ENCODE measurements at places on chromosomes 7 and 10.

- no peak for DNase-seq
Observed at GRCh38 chr10:56266120-56266519, 94.9 kb downstream of the ZWINT start.

DNA sequence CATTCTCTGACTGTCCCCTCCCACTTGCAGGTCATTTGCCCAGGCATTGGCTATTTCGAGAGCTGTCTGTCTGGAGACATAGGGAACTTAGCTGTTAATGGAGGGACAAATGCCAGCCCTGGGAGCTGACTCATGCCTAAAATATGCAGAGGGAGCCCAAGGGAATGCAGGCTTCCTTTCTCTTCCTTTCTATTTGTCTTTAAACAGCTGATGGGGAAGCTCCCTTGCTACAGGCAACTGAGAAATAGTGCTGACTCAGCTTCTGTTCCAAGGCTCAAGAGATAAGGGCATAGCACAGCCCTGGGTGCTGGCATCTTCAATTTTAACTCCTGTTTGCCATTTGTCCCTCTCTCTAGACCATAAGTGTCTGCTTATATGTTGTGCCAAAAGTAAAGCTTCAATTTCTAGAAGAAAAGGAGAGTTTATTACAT lies 82.7 kb upstream of the C1GALT1 start:
- DNase-seq, result peak; percentile 12

GRCh38 chr7:143374561-143374960 lies 6.6 kb upstream of the ZYX start:
- no peak for DNase-seq

GRCh38 chr7:117012696-117013095 lies 59.4 kb downstream of the ST7 start:
- no peak for DNase-seq

GRCh38 chr7:129247087-129247486 lies 22.3 kb downstream of the AHCYL2 start:
- DNase-seq, result no peak

DNA sequence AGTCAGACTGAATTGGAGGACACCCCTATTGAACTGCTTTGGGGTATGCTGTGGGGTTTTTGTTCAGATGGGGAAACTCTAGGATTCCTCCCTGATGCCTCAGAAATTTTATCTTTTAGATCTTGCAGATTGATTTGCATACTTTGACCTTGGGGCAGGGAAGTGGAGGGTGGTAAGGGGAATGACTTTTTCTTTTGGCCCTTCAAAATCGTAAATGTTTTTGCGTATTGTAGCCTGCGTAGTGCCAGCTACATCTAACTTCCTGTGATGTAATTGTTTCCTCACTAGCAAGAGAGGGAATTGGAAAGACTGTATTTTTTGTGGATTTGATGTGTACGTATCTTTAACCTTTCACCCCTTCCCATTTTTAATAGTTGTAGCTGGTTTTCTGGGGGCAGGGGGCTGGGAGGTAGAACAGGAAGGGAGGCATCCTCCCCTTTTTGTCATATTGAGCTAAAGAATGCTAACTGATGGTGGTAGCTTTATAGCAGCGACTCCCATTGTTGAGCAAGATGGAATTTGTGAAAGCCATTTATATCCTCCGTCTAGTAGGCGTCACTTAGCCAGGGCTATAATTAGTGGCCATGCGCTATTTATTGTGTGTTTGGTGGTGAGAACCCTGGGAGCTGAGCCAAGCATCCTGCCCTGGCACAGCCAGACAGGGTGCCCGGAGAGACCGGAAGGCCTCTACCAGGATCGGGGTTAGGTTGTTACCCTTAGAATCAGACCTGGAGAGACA lies 11.3 kb downstream of the DUSP5 start:
- no peak for DNase-seq

DNA sequence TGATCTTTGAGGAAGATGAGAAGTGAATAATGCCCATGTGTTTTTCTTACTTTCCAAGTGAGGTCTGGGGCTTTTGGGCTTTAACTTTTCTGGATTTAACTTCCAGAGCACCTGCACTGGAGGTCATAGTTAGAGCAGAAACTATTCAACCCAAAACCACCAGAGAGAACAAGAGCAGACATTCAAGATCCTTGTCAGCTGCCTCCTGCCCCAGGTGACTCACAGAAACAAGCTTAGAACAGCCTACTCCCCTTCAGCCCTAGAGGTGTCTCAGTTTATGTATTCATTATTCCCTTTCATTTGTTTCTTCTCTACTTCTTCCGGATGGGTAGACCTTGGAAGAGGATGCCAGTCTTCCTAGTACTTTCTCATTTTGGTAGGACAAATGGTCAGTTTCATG lies 270.5 kb downstream of the CNTNAP2 start:
- no peak for DNase-seq

- DNase-seq, result no peak
Observed at GRCh38 chr10:73765066-73765465, 16.8 kb upstream of the CHCHD1 start.

- no peak for DNase-seq
Observed at GRCh38 chr10:24430591-24430990, 221.7 kb downstream of the KIAA1217 start.

GRCh38 chr7:108178398-108178797 lies 48.2 kb upstream of the LAMB4 start:
- DNase-seq, result no peak

- DNase-seq, result no peak
Observed at GRCh38 chr7:123771256-123771655, 22.5 kb upstream of the WASL start.

- DNase-seq, result no peak
Observed at GRCh38 chr10:104548090-104548489, 93.0 kb upstream of the SORCS3 start.

GRCh38 chr7:1854866-1855724 lies 185.0 kb downstream of the ELFN1 start:
- no peak for DNase-seq

DNA sequence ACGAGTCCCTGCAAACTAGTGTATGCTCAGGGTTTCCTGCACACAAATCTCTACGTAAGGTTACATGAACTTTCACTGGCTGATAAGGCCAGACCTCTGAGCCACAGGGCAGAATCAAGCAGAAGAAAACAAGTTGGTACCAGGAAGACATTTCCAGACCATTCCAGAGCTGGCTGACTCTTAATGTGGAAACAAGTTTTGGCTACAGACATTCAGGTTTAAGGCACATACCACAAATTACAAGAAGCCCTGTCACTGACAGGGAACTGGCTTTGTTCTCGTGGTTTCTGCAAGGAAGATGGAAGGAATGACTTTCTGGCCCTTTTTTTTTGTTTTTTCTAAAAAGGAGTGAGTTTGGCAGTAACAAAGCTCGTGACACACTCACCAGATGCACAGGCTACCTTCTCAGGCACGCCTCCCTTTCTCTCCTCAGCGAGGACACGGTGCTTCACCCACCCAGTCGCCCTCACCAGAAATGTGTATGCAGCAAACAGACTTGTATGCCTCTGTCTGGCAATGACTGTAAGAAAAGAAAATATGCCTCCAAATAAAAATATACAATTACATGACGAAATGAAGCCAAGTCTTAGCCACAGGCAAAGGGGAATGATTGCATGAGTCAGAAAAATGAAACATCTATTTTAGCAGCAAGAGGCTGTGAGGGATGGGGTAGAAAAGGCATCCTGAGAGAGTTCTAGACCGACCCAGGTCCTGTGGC lies 22.6 kb downstream of the PLAC9 start:
- no peak for DNase-seq

- DNase-seq, result no peak
Observed at GRCh38 chr7:128841171-128841690, 11.0 kb downstream of the FLNC start.

DNA sequence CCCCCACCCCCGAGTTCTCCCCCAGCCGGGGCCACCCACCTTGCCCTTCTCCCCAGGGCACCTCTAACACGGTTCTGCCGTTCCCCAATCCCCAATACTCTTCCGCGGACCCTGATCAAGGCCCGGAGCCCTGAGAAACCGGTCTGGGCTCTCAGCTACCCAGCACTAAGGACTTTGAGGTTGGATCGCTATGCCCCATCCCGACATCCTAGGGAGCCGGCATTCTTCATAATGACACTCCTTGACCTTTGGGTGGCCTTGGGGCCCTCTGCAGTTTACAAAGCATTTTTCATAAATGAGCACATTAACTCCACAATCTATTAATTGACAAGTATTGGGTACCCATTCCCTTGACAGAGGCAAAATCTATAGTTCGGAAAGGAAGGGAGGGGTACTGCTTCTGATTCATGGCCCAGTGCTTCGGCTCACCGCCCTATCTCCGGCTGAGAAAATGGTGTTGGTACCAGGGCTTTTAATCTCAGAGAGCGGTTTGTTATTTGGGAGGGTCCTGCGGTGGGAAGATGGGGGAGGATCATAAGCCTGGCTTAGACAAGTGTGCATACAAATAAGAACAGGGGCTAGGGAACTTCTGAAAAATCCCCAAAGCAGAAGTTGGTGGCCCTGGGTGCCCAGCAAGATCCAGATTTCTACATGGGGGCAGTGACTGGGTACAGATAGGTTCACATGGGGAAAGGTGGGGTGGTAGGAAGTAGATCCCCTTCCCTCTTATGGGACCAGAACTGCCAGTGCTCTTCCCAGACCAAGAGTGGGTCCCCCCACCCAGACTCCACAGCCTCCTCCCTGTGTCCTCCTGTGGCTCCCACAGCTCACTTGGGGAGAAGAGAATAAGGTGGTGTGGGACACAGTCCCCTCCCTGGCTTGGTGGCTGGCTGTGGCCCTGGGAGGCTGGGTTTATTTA lies 3.2 kb downstream of the IMPDH1 start:
- no peak for DNase-seq

DNA sequence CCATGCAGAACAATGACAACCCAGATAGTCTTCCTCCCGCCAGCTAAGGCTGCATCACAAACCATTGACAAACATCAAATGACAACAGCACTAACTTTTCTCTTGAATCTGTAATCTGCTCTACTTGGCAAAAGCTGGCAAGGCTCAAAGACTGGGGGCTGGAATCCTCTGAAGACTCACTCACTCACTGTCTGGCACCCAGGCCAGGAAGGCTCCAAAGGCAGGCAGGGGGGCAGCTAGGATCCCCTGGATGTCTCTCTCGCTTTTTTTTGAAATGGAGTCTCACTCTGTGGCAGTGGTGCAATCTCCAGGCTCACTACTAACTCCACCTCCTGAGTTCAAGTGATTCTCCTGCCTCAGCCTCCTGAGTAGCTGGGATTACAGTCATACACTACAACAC lies 159.7 kb upstream of the GPR26 start:
- no peak for DNase-seq

DNA sequence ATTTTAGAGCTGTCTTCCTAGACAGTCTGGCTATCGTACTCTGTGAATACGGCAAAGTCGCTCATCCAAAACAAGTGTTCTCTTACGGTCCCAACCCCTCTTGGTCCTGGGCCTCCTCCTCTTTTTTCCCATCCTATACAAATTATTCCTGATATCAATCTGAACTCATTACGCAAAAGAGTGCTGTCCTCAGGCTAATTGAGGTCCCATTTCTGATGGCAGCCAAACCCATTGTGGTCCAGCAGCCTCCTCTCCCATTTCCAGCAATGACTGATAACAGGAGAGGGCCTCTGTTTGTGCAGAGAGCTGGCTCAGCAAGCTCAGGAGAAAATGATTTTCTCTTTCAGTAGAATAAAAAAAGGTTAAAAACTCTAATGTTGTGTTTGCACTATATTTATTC lies 203.4 kb upstream of the GHITM start:
- DNase-seq, result no peak

DNA sequence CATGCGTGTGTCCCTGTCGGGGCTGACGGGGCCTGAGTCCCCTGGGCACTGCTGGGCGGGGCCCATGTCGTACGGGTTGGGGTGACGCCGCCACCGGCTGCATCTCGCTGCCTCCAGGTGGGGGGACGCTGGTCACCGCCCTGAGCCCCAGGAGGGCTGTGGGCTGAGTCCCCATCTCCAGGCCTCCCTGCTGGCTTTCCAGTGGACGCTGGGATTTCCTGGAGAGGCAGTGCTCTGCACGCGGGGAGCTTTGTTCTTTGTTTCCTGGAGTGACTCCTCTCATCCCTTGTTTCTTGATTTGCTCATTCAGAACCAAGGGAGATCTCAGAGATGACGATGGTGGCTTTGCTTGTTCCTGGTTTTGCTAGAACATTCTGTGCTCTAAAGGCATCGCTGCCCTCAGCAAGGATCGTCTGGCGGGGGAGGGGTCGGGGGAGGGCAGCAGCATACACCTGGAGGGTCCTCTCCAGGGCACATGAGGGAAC lies 21.0 kb downstream of the PWWP2B start:
- DNase-seq, result no peak

GRCh38 chr10:114234132-114234531 lies 4.9 kb upstream of the VWA2 start:
- DNase-seq, result no peak

DNA sequence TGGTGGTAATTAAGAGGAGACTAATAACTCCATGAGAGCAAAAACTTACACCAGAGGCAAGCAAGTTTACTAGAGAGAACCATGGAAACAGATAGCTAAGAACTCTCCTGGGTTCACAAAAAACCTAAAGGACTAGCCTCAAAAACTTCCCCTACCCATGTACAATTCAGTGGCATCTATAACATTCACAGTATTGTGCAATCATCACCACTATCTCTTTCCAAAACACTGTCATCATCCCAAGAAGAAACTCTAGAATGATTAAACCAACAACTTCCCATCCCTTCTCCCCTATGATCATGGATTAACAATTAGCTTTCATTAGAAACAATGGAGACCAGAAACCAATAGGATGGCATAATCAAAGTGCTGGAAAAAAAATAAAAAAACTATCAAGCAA lies 1038.3 kb downstream of the LRMDA start:
- DNase-seq, result no peak

- DNase-seq, result no peak
Observed at GRCh38 chr7:121530227-121531174, 134.4 kb upstream of the FAM3C start.

DNA sequence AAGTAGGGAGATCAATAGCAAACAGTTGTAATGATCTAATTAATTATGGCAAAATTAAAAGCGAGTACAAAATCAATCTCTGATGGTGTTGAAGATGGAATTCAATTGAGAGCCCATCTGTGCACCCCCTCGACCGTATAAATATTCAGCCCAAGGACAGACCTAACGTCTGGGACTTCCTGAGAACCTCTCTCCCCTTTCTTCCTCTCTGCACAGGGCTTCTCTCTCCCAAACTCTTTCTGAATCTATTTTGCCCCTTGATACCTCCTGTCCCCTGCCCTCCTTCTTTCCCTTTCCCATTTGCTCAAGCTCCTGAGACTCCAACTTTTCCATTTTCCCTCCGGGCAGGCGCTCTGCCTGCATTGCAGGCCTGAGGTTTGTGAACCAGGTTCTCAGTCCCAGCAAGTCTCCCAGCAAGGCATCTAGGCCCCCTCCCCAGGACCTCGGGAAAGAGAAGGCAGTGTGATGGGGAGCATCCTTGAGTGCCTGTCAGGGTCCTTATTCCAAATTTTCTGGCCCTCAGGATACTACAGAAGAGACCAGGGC lies 8.5 kb upstream of the PAX2 start:
- no peak for DNase-seq

DNA sequence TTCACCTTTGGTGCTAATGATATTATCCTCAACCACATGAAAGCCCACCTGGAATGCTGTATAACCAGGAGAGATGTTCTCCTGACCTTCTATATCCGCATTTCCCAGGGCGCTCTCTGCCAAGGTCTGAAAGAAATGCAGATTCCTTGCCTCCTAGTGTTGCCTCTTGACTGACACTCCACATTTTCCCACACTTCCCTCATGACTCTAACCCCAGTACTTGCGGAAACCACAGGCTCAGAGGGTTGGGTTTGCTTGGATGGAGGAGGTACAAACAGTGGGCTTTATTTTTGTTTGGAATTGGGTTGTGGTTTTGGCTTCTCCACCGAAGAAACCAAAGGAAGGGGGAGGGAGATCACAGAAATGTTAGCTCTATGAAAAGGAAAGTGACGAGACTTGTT lies 222.9 kb upstream of the CELF2 start:
- DNase-seq, result no peak
